ENCODE measurements at places on chromosomes 3 and 15.

GRCh38 chr15:52617026-52617425, 48.2 kb upstream of the ARPP19 start:
- no peak for DNase-seq

DNA sequence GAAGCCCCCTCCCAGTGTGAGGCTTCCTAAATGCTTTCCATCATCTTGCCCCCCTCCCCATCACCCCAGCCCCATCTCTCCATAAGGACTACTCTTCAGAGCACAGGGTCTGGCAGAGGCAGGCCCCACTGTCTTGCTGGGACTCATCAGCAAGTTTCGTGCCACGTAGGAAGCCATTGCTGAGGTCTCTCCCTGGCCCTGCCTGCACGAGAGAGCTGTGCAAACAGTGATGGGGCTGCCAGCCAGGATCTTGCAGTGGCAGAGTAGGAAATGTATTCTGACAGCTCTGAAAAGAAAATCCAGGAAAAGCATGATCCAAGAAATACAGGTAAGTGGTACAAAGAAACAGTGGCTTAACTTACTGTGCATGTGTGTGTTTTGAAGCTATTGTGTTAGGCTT, 22.6 kb downstream of the ISL2 start:
- no peak for DNase-seq

DNA sequence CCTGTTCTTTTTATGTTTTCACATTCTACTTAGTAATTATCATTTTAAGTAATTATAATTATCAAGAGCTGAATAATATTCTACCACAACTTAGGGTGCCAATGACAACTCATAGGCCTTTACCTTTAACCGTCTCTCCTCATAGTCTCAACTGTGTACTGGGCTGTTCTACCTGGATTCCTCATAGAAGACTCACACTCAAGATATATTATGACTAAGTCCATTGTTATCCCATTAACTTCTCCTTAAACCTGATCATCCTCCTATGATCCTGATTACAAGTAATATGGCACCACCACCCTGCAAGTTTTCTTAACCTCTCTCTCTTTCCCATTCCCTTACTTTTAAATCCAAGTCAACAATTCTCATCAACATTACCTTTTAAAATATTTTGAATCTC, 285.9 kb upstream of the VEPH1 start:
- no peak for DNase-seq

DNA sequence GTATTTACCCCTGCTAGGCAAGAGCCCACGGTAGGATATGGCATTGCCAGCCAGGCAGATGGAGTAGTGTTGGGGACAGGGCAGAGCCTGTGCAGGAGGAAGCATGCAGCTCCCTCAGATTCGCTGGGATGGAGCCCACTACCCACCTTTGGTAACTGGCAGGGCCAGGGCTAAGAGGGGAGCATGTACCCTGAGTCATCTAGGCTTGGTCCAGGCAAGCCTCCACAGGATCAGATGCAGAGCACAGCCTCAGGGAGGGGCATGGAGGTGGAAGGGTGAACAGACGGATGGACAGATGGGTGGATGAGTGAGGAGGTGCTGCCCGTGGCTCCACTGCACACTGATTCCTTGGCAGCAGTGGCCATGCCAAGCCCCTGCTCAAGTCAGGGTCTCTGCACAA, 33.0 kb downstream of the IL20RB start:
- DNase-seq, result no peak

DNA sequence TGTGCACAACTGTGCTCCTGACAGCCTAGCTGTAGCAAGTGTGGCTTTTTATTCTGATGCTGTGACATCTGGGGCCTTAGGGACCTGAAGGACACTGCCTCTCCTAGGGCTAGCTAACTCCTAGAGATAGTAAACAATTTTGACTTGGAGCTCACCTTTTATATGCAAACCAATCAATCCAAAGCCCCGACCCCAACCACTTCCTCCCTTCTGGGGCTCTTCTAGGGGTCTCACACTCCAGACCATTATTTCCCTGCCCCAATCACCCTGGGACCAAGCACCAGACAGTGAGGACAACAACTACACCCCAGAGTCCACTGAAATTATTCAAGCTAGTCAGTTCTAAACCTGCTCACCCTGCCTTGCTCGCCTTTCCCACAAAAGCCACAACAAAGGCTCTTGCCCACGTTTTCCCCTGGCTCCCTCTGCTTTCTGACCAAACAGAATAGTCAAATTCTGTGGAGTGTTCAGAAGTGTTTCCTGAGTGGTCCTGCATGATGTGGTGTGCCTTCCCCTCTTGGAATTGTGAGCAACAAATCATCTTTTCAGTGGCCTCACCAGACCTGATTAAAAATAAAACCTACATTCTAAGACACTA, 84.2 kb upstream of the WNT5A start:
- DNase-seq, result no peak

DNA sequence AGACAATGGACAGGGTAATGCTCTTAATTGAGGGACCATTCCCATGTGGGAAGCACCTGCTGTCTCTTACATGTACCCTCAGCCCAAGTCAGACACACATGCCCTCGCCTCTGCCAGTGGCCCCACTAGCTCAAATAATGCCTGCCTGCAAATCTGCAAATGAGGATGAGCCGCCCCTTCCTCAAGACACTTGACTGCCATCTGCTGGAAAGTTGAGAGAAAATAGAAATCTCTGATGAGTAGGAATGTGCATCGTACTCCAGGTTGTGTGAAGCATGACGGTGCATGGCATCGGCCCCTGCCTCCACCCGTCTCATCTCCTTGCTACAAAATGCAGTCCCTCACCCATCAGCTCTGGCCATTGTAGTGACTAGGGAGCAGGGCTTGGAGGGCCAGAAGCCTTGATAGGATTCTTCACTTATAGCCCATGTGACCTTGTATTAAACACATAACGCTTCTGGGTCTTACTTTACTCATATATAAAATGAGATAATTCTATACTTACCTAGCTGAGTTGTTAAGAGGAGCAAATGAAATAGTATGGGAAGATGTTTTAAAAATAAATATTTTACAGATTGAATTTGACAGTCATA, 6.3 kb upstream of the SCN5A start:
- DNase-seq, result no peak

GRCh38 chr3:38022896-38023709, 6.3 kb downstream of the PLCD1 start:
- DNase-seq, result no peak

- no peak for DNase-seq
Measured at GRCh38 chr3:106013971-106014370, 145.2 kb upstream of the CBLB start.

GRCh38 chr3:58104151-58104550, 95.9 kb downstream of the FLNB start:
- no peak for DNase-seq

DNA sequence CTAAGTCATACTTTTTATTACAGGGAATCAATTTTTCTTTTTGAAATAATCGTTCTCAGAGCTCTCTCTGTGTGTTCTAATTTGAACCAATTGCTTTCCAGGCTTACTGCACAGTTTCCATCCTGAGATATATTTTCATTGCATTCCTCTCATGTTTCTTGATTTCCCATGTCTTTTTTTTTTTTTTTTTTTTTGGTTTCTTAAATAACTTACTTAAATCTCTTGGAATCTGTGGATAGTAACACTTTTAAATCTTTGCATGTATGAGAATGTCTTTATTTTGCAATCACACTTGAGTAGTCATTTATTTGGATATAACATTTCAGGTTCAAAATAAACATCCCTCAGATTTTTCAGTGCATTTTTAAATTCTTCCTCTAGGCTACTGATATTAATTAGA, 14.5 kb upstream of the ABTB1 start:
- no peak for DNase-seq

DNA sequence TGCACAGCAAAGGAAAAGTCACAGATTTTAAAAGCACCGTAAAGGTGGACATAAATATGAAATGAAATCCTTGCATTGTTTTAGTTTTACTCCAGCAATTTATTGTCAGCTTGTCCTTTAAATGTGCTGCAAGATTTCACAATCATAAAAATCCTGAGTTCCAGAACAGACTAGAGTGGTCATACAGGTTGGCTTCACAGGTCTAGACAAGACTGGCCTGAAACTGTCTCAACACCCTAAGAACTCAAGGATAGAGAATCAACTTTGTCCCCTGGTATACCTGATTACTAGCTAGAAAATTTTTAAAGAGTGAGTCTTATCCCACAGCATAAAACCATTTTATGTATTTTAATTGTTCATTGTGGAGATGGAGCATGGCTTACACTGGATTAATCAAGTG, 521.7 kb upstream of the MCTP2 start:
- no peak for DNase-seq

GRCh38 chr15:57931570-57931969, 133.9 kb downstream of the ALDH1A2 start:
- no peak for DNase-seq

DNA sequence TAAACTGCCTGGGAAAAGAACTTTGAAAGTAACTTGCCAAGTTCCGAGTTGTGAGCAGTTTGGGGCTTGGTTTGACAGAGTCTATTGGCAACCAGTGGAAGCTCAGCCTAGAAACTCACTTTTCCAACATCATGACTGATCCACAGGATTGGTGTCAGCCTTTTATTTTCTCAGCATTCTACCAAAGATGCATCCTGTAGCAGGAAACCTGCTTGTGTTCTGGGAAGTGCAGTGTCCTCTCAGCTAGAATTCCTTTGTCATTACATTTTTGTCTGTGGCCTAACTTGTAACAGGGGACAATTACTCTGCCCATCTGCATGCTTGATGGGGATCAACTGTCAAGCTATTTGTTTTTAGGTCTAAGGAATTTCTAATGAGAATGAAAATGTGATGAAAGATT, 116.7 kb upstream of the LMOD3 start:
- no peak for DNase-seq

All from pancreas (tissue), 10 donors.